H1 (cell line): ENCODE measurements at places on chromosomes 7 and 10.

GRCh38 chr10:83965473-83965872 lies 173.8 kb upstream of the GHITM start:
- no peak overlapping the region for H3K4me3 ChIP-seq
- H3K27ac ChIP-seq = no peak overlapping the region
- no peaks in the 10 kb centered on the region for H3K36me3 ChIP-seq
- H3K4me1 ChIP-seq = no peaks in the 10 kb centered on the region; the same call in 1 of the 2 replicates
- DNase-seq = no peak

DNA sequence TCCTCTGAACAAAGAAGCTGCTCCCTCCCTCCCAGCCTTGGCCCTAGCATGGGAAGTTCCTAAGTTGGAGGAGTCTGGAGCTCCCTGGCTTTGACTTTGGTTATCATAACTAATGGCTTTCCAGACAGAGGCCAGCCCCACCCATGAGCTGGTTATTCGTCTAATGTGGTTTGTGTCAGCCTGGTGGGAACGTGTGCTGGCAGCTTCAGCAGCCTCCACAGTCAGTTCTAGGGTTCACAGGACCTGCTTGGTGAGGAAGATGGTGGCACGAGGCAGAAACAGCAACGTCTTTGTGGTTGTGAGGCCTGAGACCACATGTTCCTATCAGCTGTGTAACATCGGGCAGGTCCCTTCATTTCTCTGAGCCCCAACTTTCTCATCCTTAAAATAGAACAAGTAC lies 103.1 kb downstream of the PAXIP1 start:
- no peaks in the 10 kb centered on the region for H3K27me3 ChIP-seq
- H3K4me3 ChIP-seq = no peak overlapping the region
- H3K27ac ChIP-seq = no peak overlapping the region
- no peaks in the 10 kb centered on the region for H3K4me1 ChIP-seq

- no peak overlapping the region for H3K4me3 ChIP-seq
- no peaks in the 10 kb centered on the region; the same call in 1 of the 2 replicates for H3K4me1 ChIP-seq
- DNase-seq = no peak
- no peaks in the 10 kb centered on the region for H3K36me3 ChIP-seq
Observed at GRCh38 chr7:10588084-10588483, 385.6 kb upstream of the PHF14 start.

GRCh38 chr7:69768986-69769595 lies 170.8 kb downstream of the AUTS2 start:
- no peaks in the 10 kb centered on the region; the same call in 1 of the 2 replicates for H3K4me1 ChIP-seq
- H3K27me3 ChIP-seq = no peaks in the 10 kb centered on the region
- H3K36me3 ChIP-seq = no peaks in the 10 kb centered on the region
- no peak overlapping the region for H3K4me3 ChIP-seq

DNA sequence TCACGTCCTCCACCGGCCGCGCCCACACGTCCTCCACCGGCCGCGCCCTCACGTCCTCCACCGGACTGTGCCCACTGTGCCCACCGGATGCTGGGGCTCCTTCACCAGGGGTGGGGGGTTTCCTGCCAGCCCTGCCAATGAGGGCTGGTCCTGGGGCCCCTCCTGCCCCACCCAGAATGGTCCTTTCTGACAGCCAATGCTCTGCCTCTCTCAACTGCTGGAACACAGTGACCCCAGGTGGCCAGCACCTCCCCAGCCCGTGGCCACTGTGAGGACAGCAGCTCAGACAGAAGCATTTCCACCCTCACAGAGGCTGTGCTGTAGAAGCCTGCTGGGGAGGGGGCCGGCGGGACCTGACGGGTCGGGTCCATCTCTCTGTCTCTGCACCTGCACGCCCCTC lies 90.1 kb upstream of the DNAAF5 start:
- no peak overlapping the region for H3K27ac ChIP-seq
- H3K4me3 ChIP-seq = no peak overlapping the region
- H3K36me3 ChIP-seq = no peaks in the 10 kb centered on the region
- no peaks in the 10 kb centered on the region for H3K27me3 ChIP-seq
- DNase-seq = no peak
